NCI-H1694 (cell line): ENCODE measurements at places on chromosomes 16 and 17.

DNA sequence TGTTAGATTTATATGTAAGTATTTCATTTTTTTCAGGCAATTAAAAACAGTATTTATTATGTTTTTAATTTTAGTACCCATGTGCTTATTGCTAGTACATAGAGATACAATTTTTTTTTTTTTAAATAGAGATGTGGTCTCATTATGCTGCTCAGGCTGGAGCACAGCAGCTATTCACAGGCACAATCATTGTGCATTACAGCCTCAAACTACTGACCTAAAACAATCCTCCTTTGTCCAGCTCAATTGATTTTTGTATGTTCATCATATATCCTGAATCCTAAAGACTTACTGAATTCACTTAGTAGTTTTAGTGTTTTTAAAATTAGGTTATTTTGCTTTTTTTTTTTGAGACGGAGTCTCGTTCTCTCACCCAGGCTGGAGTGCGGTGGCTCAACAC, 26.3 kb downstream of the SPECC1 start:
- DNase-seq, result no peak

GRCh38 chr16:12455287-12455798, 348.3 kb downstream of the CPPED1 start:
- DNase-seq, result peak; percentile 30

DNA sequence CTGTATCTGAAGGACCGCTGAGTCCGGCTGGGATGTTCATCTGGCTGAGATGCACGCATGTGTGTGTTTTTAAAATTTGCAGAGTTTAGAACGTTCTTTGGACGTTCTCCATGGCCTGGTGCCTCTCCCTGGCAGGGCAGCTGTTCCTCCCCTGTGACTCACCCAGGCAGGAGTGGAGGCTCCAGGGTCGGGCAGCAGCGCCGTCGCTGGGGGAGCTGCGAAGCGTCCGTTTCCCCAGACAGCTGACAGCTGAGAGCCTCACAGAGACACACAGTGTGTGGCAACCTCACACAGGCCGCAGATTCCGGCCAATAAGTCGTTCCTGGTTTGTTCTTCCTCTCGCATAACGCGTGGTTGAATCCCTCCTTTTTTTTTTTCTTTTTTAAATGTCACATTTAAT, 80.6 kb downstream of the OR1D5 start:
- DNase-seq, result peak; percentile 59

DNA sequence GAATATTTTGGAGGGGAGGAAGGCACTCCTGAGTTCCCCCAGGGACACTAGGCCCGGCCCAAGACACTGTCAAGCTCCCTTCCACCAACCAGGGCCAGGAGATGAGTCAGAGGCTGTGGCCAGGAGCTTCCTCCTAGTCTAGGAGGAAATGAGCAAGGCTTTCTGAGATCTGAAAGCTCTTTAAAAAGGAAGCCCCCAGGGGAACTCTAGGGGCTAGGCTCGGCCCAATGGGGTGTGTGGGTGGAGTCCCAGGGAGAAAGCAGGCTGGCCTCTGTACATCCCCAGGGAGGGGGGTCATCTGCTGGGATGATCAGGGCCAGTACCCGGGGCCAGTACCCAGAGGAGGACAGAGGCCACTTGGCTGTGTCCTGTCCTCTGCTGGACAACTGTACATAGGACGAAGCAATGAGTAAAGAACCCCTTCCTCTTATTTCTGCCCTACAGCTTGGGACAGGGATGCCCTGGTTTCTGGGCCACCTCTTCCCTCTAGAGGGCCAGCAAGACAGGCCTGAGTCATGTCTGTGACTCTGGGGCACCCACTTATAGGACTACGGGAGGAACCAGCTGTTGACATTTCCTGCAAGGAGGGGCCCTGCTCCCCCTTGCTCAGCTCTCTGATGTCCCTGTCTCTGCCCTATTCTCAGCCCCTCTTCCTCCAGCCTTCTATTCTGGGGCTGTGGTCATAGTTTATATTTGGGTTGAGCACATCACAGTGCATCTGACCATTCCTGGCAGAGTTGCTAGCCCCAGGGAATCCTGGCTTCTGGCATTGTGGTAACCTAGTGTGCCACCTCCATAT, 2.7 kb downstream of the FHOD1 start:
- DNase-seq, result no peak

GRCh38 chr17:7740481-7741001, 23.0 kb downstream of the DNAH2 start:
- no peak for DNase-seq

DNA sequence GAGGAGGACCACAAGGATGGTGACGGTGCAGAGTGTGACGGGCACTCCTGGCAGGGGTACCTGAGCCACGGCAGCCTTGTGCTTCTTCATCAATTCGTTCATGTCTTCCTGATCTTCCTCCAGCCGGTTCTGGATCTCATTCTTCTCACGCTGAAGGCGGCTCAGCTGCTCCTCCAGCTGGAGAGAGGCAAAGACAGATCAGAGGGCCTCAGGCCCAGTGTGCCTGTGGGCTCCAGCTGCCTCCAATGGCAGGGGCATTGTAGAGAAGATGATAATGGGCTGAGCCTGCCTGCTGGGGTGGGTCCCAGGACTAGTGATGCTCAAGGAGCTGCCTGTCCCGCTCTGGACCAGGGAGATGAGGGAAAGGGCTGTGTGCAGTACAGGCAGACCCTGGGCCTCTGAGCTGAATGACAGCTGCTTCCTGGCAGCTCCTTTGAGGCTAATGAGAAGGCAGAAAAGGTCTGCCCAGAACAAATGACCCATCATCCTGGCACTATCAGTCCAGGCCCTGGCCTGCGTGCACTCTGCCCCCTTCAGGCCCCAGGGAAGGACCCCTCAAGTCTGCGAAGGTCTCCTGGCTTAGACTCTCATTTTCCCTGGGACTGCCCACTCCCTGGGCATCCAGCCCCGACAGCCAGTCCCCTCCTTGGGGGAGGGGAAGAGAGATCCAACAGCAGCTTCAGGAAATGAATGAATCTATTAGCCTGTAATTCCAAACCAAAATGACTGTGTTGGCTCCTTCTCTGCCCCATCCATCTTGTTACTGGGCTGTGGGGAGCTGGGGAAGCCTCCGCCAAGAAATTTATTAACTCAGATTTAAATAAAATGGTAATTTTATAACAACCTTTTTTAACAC, 48.0 kb downstream of the PIPOX start:
- peak; percentile 60 for DNase-seq

DNA sequence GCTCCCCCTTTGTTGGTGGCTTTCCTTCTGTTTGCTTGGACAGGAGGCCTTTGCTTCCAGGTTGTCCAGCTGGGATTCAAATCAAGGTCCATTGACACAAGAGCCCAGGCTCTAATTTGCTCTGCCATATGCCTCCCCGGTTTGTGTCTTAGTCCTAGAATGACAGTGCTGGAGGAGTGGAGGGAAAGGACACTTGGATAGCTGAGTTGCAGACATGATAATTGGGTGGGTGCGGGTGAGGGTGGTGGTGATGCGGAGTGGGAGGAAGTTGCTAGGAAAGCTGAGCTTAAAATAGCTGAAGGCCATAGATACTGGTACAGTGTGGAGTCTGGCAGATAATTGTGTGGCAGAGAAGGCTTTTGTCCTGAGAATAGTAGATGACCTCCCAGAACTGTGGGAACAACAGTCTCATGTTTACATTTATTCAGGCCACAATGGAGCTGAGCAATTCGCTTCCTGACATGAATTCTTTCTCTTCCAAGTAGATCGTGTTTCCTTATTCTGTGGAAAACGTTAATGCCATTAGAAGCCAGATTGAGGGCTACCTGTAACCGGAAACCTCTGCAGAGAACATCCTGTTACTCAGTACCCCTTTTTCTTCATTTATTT, 23.8 kb downstream of the SEC14L1 start:
- DNase-seq, result no peak

GRCh38 chr16:84194470-84195200, 3.7 kb downstream of the ADAD2 start:
- DNase-seq, result no peak

GRCh38 chr16:27324851-27325301, 11.1 kb downstream of the IL4R start:
- DNase-seq, result no peak

DNA sequence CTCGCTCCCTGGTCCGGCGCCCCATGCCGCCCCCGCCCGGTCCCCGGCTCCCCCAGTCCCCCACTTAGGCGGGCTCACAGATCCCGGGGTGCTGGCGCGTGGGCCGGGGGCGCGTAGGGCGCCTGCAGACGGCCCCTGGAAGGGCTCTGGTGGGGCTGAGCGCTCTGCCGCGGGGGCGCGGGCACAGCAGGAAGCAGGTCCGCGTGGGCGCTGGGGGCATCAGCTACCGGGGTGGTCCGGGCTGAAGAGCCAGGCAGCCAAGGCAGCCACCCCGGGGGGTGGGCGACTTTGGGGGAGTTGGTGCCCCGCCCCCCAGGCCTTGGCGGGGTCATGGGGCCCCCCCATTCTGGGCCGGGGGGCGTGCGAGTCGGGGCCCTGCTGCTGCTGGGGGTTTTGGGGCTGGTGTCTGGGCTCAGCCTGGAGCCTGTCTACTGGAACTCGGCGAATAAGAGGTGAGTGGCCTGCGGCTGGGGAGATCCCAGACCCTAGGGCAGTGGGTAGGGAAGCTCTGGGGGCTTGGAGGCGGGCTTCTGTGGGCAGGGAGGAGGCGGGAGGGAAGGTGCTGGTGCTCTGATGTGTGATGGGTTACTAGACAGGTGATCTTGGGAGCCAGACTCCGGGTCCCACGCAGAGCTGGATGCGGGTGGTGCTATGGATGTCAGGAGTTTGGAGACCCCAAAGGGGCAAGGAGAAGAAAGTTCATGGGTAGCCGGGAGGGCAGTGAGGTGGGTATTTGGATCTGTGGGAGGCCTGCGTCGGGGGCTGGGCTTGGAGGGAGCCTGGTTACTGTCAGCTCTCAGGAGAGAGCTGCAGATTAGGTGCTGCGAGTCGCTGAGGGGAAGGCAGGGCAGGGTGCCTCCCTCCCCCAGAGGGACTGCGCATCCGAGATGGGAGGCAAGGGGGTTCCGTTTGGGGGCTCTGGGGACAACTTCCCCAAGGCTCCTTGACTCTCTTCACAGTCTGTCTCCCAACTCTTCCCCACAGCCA, 560 bp downstream of the EFNB3 start:
- DNase-seq, result no peak

DNA sequence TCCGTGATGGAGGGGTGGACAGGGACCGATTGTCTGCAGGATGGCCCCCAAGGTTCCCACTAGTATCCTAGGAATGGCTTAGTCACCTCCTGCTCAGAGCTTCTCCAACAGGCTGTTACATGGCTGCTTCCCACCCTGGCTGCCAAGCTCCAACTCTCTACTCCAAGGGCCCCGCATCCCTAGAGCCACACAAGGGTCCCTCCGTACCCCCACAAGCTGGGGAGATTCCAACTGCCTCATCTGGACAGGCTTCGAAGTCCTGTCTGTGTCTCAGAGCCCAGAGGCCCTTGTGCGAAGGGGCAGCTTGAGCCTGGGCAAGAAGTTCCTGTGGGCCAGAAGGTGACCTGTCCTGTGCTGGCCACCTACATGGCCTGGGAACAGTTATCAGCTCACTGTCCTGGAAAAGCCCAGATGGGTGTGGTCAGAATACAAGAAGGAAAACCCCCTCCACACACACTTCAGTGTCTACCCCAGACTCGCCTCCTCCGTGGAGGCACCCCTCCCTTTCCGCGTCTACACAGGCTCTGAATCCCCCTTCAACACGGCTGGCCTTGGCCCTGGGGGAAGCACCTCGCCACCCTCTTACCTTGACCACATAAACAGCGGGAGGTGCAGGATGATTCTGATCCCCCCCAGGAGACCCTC, 586 bp downstream of the MEAK7 start:
- no peak for DNase-seq

- no peak for DNase-seq
Measured at GRCh38 chr17:52027081-52027480, 131.4 kb downstream of the CA10 start.

- no peak for DNase-seq
Measured at GRCh38 chr17:12744298-12744697, 45.0 kb upstream of the ARHGAP44 start.

DNA sequence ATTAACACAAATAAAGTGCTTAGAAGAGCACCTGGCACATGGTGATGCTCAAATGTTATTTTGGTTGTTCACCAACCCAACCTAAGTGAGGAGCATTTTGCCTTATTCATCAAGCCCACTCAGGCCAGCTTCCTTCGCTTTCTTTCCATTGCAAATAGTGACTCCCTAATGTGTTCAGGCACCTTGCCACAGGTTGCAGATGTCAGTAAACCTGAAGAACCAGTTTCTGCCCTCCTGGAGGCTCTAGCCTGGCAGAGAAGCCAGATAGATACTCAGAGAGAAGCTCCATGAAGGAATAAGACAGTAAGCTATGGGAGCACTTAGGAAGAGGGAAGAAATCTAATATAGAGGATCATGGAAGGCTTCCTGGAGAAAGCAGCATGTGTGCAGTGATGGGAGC, 23.9 kb downstream of the GPR139 start:
- DNase-seq, result no peak

GRCh38 chr16:10521681-10522274, 58.6 kb downstream of the EMP2 start:
- peak; percentile 47 for DNase-seq

DNA sequence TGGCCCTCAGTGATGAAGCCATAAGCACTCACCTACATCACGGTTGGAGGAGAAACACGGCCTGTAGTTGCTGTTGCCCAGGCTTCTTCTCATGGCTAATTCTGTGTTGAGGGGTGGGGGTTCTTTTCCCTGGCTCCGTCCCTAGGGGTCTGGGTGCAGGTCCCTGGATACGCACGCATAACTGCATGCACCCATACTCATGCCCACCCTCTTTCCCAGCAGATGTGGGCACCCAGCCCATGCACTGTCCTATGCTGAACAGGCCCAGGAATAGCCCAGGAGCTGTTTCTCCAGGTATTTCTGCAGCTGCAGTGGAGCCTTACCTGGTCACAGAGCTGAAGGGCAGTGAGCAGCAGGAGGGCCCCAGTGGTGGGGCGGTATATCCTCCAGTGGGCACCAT, 18.1 kb downstream of the ST6GALNAC1 start:
- no peak for DNase-seq

DNA sequence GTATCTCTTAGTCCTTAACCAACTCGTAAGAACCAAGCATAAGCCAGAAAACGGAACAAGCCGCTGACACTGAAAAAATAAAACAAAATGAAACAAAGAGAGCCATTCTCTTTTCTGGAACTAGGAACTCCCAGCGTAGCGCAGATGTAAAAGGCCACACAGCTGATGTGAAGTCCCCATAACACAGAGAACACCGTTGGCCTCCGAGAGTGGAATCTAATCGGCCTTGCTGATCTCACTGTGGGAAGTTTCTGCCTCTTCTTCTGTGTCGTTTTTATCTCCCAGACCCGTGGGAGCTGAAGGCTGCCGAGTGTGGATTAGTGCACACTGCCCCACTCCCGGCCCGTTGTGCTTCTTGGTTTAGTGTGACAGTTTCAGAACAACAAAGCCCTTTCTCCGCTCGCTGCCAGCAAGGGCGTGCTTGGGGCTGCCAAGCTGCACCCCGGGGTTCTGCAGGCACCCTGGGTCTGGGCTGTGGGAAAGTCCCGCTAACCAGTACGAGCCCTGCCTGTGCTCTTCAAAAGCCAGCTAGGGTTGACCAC, 21.7 kb downstream of the TTYH2 start:
- DNase-seq, result no peak

GRCh38 chr17:81336296-81336929, 41.3 kb upstream of the SLC38A10 start:
- no peak for DNase-seq
